ENCODE measurements at places on chromosomes 1 and 21.

DNA sequence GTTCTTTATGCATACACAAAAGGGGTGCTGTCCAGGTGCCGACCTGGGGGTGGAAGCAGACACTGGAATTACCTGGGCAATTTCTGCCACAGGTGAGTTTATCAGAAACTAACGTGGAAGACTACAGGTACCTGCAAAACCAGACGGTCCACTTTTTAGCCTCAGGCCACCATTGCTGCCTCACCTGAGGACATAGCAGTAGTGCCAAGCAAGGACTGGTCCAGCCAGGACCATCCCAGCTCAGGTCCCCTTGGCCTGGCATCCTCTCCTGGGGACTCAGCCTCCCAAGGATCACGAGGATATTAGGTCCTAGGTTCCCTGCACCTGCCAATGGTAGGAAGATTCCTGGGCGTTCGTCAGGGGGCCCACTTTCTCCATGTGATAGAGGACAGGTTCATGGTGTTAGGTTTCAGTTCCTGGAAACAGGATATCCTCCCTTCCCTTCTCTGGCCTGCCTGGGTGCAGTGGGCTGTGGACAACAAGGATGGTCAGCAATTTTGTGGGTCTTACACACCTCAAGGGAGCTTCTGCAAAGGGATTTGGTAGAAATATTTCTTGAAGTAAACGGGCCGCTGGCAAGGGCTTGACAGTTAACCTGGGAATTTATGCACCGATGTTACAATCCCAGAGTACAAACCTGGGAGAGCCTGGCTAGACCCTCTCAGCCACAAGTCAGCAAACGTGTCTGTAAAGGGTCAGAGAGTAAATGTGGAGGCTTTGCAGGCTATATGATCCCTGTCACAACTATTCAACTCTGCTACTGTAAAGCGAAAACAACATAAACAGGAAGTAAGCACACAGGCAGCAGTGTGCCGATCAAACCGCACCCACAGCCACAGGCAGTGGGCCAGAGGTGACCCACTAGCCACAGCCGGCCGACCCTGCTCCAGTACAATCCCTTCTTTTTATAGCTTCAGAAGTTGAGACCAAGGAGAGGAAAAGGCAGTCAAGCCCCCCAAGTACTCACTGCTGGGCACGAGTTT, 71.4 kb upstream of the RAB4A start:
- DNase-seq = no peak

GRCh38 chr1:220371324-220371723, 99.1 kb upstream of the RAB3GAP2 start:
- DNase-seq = no peak

DNA sequence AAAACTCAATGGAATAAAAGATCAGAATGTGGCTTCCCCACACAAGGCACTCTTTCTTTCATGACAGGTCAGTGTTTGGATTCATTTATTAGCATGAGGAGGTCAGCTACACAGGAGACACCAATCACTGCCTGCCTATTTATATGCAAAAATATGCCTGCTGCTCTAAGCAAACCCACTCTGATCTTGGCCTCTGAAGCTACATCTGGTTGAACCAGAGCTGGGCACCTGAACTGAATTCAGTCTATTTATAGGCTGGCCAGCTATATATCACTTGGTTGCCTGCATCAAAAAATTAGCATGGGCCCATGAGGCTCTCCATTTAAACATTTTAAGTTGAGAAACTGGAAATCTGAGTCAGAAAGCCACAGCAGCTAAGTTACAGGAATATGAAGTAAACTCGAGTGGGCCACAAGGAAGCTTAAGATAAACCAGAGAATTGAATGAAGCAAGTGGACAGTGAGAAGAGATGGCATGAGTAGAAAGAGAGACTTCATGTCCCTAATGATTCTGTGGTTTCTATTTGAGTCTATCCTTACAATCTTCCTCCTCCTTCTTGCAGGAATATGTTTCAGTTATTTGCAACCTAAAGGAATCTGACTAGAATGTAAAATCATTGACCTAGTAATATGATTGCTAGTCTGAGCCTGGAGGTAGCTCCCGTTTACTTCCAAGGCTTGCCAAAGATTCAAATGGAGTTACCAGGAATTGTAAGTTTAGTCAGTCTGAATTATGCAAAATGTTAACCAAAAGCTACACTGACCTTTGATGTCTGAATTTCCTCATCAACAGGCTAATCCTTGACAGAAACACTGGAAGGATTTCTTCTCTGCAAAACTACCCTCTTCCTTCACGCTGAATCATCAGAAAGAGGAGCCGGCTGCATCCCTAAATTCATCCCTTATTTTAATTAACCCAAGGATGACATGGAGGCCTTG, 17.7 kb downstream of the DDAH1 start:
- no peak for DNase-seq

DNA sequence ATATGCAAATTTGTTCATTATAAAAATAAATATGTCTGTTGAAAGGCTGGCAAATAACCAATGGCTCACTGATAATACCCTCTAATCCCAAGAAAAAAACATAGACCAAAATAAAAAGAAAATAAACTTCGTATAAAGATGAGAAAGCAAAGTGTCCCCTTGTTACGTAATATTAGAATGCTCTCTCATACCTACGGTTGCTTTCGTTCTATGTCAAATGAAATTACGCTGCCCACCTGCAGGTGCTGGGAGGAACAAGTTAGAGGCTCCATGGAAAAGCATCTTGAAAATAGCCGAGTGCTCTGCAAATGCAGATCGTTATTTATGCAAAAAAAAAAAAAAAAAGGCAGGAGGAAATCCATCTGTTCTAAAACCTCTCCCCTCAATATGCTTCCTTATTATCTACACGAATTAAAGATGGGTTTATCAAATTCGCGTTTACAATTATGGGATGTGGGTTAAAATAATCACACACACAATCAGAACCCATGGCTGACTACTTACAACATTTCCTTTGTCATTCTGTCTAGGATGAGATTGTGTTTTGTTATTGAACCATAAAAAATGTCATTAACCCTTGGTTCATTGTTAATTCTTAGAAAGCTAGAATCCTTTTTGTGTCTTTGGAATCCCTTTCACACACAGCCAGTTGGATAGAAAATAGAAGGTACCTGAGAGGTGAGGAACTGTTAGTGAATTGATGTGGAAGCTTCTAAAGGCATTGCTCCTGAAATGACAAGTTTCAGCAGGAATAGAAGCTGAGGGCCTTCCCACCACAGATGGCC, 268.6 kb downstream of the SETD4 start:
- DNase-seq = no peak

- no peak for DNase-seq
Measured at GRCh38 chr1:43982241-43982640, 3.2 kb downstream of the B4GALT2 start.
